ENCODE measurements at places on chromosomes 11 and 22. TPM values are rescaled to one million over a fixed set of nuclear protein-coding genes. Genes with fewer than 3 reads are reported as not detected.
A peak's percentile ranks its signal among the peaks of the same experiment; 100 is the strongest.

DNA sequence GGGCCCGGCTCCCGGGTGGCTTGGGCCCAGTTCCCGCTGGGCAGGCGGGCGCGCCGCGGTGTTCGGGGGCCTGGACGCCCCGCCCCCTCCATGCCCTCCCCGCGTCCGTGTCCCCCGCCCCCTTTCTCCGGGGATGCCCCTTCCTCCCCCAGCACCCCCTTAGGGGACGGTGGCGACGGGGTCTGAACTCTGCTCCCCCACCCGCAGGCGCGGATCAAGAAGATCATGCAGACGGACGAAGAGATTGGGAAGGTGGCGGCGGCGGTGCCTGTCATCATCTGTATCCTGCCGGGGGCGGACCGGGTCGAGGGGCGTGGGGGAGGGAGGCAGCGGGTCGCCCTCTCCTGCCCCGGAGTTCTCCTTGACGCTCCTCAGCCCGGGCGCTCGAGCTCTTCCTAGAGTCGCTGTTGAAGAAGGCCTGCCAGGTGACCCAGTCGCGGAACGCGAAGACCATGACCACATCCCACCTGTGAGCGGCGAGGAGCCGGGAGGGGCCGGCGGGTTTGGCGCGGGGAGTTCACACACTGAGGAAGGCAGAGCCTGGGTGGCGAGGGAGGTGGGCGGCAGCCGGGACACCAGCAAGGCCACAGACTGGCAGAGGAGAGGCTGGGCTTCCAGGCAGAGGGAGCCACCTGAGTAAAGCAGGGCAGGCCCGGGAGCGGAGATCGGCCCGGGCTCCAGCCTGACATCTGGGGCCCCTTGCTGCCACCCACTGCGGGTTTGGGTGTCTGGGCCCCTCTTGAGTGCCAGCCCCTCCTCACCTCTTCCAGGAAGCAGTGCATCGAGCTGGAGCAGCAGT lies 546 bp downstream of the DRAP1 start:
- DNase-seq = peak; percentile 68

The SMIM35 gene
- total RNA-seq = 0.08 TPM

The TTC9C gene
- 34.9 TPM for total RNA-seq

DNA sequence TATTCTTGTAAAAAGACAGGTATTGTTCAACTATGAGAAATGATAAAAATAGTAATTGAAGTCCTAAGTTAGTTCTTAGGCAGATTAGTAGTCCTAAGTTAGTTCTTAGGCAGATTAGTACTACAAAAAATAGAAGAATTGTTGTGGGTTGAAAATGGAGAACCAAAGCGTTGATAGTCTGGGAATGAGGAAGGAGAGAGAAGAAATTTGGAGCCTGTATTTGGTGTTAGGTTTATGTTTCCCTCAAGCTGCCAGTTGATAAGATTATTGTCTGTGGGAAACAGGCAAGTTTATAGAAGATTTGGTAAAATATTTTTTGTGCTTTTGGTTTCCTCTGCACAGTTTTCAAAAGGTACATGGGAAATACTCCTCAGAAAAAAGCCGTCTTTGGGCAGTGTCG lies 3.6 kb downstream of the BCO2 start:
- no peak for DNase-seq

The TTC28 gene
- 8.8 TPM for total RNA-seq

GRCh38 chr11:62393061-62393611 lies 25.7 kb upstream of the SCGB1A1 start:
- no peak for DNase-seq

DNA sequence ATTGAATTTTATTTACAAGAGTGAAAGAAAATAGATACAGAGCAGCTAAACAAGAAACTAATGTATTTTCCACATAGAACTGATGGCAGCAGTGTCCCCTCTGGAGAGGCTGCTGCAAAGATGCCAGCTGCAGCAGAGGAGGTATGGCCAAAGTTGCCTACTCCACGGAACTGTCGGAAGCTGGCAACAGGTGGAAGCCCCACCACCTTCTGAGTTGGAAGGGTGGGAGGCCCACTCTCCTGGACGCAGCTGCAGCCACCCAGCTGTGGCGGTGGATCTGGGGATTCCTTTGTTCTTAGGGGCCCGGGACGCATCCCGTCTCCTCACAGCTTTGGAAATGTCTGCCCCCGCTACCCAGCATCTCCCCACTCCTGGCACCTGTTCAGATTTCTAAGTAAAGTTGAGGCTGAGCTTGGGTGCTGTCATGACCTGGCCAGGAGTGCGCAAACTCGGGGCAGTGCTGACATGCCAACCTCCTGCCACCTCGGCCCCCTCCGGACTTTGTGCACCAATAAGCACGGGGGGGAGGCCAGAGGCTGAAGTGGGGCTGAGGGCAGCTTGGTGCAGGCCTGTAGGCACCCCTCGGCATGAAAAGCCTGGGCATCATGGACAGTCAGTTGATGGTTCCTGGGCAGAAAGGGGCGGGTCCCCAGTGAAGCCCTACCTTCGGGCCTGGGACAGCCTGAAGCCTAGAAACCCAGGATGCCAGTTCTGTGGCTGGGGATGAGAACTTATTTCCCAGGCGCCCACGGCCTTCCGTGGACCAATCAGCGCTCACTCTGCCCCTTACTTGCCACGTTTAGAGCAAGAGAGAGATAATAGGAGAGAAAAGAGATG lies 1071.4 kb downstream of the JRKL start:
- DNase-seq = no peak

GRCh38 chr11:2368851-2369180 lies 8.3 kb upstream of the CD81 start:
- no peak for DNase-seq

The TRIM6 gene
- 1.7 TPM for total RNA-seq

- DNase-seq = no peak
These were observed 164.1 kb downstream of the NAV2 start for GRCh38 chr11:19876750-19877149.

DNA sequence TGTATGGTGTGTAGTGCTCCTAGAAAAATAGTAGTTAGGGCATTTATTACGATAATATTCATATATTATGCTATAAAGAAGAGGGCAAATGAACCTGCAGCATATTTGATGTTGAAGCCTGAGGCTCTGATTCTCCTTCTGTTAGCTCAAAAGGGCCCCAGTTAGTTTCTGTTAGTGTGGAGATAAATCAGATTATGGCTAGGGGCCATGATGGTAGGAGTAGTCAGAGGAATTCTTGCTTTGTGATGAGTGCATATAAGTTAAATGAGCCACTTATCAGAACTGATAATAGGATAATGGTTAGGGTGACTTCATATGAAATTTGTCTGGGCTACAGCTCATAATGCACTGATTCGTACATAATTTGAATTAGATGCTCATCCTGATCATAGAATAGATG lies 298.4 kb downstream of the DYNC2H1 start:
- DNase-seq = no peak

- no peak for DNase-seq
These were observed 5.1 kb upstream of the PPFIA1 start for GRCh38 chr11:70265341-70265740.

DNA sequence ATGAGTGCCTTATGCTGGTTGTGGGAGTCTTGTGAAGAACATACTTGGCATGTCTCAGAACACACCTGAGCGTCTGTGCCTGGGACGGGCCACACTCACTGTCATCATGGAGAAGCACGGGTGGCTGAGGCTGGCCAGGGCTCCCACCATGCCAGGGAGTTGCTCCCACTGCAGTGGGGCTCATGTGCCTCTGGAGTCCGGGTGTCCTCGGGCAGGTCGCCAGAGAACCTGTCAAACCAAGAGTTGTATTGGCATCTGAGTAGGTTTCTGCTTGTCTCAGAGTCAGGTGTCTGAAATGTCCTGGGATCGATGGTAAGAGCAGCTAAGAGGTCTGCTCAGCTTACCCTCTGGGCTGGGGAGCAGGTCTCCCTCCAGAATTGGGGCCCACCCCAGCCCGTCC lies 92.1 kb downstream of the BCR start:
- DNase-seq = no peak

DNA sequence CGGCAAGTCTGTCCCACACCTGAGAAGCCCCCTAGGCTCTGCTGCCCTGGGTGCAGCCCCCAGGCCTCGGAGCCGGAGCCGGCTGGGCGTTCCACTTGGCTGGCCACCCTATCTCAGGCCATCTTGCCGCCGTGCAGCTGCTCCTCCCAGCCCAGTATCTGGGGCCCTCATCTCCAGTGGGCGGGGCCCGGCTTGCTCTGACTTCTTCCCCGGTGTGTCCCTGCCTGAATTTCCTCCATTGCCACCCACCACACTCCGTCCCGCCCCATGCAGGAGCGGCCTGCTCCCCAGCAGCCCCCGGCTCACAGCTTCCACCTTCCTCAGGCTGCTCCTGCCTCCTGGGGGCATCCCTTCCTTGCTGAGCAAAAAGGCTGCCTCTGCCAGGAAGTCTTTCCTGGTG lies 46.6 kb downstream of the WNT7B start:
- no peak for DNase-seq

The RFPL3 gene
- total RNA-seq = not detected

DNA sequence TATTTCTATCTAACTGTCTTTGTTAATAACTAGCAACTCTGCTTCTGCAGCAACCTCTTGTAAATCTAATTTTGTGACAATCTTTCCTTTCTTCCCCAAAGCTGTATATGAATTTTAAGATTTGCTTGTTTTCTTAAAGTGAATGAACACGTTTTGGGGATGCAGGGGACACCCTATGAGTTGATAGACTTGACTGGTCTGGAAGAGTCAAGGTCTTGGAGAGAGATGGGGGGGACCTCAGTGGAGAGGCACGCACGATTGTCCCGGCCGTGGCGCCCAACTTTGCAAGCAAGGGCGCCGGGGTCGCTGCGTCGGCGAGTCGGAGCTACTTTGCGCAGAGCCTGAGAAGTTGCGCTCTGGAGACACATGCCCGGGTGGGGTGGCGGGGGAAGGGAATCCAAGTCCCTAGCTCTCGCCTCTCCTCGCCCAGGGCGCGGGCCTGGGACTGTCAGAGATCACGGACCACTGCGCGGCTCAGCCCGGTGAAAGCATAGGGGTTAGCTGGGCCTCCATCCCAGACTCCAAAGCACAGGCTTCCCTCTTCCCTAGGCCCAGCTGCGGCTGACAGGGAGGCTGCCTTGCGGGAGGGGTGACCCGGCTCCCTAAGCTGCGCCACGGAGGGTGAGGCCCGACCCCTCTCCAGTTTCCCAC lies 854 bp downstream of the ABCC8 start:
- DNase-seq = no peak

DNA sequence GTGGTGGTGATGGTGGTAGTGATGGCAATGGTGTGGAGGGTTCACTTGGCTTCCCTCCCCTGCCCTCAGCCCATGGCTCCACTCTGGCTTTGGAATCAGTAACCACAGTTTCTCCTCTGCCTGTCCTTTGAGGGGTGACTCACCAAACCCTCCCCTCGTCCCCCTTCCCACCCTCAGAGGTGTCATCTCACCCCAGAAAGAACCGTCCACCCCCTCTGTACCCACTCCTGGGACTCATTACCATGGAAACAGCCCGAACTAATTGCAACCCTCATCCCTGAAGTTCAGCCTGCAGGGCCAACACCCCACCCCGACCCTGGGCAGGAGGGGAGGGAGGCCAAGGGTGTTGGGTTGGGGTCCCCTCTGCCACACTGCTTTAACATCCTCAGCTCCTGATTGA lies 26.6 kb downstream of the PHLDB1 start:
- no peak for DNase-seq

DNA sequence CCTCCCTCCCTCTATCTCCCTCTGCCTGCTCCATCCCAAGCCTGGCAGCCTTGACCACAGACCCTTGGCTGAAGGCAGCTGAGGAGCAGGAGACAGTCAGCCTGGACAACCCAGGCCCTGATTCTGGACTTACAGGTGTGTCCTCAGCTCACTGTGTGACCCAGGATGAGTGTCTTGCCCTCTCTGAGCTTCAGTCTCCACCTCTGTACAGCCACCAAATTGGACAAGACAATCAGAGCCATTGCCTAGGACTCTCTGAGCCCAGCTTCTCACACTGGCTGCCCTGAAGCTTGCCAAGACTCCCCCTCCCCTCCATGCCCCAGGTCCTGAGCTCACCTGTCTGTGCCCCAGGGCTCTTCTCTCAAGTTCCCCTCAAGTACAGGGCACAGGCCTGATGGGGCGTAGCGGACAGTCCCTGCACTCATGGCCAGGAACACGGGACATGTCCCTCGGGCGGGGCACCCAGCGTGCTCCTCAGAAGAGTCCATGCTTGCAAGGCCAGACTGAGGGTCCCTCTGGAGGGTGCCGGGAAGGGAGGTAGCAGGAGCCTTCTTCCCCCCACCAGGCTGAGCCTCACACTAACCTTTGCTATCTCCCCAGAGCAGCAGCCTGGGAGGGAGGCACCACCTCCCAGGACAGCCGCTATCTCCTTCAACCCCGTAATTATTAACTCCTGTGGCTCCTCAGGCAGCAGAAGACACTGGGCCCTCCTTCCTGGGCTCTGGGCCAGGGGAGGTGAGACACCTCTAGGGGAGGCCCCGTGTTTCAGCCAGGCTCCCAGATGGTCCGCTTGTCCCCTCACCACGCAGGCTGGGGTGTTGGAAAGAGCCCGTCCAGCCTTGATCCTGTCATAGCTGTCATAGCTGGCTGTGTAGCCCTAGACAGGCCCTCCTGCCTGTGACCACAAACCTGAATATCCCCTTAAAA lies 2.6 kb upstream of the RAB3IL1 start:
- DNase-seq = no peak

GRCh38 chr11:68870470-68870869 lies 28.8 kb upstream of the CPT1A start:
- no peak for DNase-seq

DNA sequence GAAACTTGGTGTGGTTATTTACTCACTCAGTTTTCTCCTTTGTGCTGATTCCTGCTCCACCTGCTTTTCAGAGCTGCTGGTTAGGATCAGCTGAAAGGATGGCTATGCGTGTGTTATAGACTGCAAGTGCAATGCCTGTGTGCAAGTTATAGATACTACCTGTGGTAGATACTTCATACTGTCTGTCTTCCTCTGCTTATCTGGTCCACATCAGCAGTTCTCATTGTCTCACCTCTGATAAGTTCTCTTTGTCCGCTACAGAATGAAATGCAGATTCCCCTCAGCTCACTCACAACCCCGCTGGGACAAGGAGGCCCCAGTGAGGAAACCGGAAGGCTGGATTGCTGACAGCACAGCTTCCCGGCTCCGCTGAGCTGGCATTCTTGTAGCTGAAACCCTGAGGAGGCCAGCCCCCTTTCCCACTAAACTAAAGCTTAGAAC lies 37.5 kb upstream of the LYVE1 start:
- peak; percentile 59 for DNase-seq

The CTSF gene
- 20.4 TPM for total RNA-seq

GRCh38 chr22:32490279-32490678 lies 15.7 kb downstream of the FBXO7 start:
- DNase-seq = no peak

The GAL gene
- 1.5 TPM for total RNA-seq

- peak; percentile 37 for DNase-seq
These were observed 42.1 kb downstream of the PACSIN2 start for GRCh38 chr22:42972649-42973535.

- DNase-seq = no peak
These were observed 8.4 kb upstream of the MS4A15 start for GRCh38 chr11:60748225-60748624.

DNA sequence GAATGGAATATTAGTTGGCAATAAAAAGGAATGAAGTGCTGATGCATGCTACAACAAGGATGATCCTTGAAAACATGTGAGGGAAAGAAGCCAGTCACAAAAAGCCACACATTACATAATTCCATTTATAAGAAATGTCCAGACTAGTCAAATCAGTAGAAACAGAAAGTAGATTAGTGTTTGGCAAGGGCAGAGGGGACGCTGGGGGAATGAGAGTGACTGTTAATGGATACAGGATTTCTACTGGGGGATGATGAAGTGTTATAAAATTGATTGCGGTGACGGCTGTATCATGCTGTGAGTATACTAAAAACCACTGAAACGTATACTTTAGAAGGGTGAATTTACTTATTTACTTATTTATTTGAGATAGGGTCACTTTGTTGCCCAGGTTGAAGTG lies 57.9 kb downstream of the C11orf58 start:
- no peak for DNase-seq
